DMS 273 treated with DMSO at 0.1 percent for 48 hours (cell line): ENCODE measurements at places on chromosomes 11 and 22.
A peak's percentile ranks its signal among the peaks of the same experiment; 100 is the strongest.

- no peak for DNase-seq
These were observed 334.5 kb downstream of the C11orf87 start for GRCh38 chr11:109756521-109756920.

- DNase-seq: no peak
These were observed 26.4 kb upstream of the FAT3 start for GRCh38 chr11:92198268-92198667.

- no peak for DNase-seq
These were observed 576 bp upstream of the SC5D start for GRCh38 chr11:121291896-121292494.

- no peak for DNase-seq
These were observed 66.5 kb downstream of the BMAL1 start for GRCh38 chr11:13343931-13344717.

DNA sequence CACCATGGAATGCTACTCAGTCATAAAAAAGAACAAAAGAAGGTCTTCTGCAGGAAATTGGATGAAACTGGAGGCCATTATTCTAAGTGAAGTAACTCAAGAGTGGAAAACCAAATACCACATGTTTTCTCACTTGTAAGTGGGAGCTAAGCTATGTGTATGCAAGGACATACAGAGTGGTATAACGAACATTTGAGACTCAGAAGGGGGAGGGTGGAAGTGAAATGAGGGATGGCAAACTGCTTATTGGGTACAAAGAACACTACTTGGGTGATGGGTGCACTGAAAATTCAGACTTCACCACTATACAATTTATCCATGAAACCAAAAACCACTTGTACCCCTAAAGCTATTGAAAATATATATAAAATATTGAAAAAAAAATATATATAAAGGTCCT is 13.4 kb upstream of the CAT start:
- DNase-seq: no peak

DNA sequence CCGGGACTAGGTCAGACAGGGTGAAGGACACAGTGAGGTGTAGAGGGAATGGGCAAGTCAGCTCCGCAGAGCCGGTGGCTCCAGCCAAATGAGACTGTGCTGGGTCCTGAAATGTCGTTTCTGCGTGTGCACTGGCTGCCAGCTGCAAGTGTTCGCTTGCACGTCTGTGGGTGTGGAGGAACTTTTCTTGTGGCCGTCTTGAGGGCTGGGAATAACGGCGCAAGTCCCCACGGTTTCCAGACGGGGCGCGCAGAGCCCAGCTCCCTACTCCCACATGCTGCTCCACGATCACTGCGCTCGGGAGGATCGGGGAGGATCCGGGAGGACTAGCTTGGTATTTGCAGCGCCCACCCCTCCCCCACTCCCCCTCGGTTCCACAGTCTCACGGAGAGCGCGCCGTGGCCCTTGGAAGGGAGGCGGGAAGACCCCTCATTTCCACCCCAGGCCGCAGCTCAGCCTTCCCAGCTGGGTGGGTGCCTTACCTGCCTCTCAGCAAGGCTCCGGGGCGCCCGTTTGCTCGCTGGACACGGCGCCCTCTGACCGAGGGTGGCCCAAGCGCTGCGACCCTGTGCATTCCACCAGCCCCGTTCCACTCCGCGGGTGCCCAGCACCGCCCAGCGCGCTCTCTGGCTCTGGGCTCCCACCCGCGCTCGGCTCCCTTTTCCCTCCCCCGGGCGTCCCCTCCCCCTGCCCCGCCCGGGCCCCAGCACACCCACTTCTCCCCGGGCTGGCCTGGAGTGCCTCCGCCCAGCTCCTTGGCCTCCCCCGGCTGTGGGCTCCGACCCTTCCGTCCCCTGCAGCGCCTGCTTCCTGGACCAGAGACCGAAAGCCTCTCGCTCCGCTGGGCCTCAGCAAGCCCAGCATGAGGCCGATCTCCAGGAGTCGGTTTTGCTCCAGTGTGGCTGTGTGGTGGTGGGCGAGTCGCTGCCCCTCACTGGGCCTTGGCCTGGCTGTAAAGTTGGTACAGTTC is at the start of gene KCNE3:
TSS of gene KCNE3 (minus strand) at position 634 of the 970 bp plus-strand sequence. CDS start 9,986 bp downstream, outside the sequence.
- DNase-seq: no peak

GRCh38 chr11:76662656-76663485 is 7.7 kb downstream of the LRRC32 start:
- no peak for DNase-seq

DNA sequence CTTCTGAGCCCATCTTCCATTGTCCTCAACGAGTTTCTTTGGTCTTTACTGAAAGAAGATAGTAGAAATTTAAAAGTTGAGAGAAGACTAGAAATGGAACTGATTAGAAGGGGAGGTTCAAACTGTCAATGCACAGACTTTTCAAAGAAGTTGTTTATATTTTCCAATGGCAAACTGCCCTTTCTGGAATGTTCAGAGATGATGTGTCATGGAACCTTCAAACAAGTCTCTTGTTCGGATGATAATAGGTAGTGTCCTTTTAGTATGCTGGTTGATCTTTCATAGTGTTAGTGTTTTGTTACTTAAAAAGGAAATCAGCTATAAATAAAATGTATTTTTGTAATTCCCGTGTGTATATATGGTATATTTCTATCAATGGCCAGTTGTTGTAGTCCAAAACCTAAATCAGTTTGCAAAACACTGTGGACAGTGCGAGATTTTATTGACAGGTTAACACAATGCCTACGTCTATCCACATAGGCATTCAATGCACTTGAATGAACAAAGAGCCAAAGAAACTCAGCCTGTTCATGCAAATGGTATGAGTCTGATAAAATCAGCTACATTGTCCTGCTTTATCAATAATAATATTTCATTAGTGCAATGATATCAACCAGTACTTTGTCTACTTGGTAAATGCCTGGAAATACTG is 30.9 kb downstream of the C11orf91 start:
- no peak for DNase-seq

DNA sequence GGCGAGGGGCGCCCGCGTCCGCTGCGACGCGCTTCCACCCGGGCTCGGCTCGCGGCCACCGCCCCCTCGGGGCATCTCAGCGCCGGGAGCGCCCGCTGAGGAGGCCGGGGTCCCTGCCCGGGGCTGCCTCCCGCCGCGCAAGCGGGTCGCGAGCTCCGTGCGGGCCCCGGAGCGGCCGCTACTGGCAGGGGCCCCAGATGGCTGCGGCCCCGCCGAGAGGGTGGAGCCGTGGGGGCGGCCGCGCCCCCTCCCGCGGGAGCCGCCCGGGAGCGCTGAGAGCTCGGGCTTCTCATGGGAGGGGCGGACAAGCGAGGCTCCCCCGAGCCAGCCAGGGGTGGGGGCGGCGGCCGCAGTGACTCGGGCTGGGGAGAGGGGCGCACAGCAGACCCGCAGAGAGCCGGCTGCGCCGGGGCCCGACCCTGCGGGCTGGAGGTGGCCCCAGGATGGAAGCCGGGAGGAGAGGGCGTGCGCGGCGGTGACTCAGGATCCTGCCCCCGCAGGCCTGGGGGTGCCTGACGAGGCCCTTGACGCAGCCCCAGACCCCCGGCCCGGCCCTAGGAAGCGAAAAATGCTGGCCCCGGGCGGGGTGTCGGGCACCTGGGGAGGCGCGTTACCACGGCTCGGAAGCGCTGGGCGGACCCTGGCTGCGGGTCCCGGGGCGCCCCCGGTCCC is 603 bp upstream of the ZFTA start:
- DNase-seq: no peak

DNA sequence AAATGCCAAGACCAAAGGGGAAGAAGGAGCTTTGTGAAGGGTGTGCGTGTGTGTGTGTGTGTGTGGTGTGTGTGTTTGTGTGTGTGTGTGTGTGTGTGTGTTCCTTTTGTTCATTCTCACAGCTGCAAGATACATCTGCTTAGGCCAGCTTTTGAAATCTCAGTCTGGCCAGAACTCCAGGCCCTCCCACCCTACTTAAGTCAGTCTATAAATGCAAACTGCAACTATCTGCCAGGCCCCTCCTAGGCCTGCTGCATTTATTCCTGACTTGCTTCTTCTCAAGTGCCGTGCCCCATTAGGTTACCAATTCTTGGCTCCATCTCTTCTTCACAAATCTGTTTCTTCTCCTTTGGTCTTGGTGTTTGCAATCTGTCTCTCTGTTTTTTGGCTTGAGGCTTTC is 21.6 kb upstream of the RIC3 start:
- no peak for DNase-seq

GRCh38 chr11:131190446-131190845 is 180.0 kb upstream of the NTM start:
- no peak for DNase-seq

DNA sequence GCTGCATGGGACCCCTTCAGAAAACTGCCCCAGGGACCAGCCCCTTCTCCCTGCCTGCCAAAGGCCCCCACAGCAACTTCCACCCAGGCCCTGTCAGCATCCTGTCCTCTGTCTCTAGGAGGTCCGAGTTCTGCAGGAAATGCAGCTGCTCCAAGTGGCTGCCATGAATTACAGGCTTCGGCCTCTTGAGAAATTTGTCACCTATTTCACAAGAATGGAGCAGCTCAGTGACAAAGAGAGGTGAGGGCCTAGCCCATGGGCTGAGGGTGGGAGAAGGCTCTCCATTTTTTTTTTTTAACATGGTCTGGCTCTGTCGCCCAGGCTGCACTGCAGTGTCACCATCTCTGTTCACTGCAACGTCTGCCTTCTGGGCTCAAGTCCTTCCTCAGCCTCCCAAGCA is 7.3 kb downstream of the RGL4 start:
- DNase-seq: no peak

GRCh38 chr22:19916941-19917340 is 24.6 kb upstream of the COMT start:
- DNase-seq: no peak

GRCh38 chr11:24866743-24867142 is 369.9 kb downstream of the LUZP2 start:
- no peak for DNase-seq

GRCh38 chr11:35126000-35126878 is 12.7 kb upstream of the CD44 start:
- DNase-seq: no peak

DNA sequence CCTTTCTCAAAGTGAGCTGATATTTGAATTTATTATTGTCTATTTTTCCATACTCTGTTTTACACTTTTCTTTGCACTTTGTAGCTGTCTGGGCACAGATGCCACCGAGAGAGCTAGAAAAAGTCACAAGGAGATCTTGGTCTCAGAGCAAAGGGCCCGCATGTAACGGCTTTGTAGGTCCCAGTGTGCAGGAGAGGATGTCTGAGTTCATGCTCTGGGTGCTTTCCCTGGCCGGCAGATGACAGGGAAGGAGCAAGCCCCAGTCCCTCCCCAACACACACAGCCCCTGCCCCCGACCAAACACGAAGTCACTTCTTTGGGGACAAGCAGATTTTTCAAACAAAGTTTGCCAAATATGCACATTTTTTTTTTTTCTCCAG is 55.8 kb downstream of the SMIM38 start:
- DNase-seq: no peak

DNA sequence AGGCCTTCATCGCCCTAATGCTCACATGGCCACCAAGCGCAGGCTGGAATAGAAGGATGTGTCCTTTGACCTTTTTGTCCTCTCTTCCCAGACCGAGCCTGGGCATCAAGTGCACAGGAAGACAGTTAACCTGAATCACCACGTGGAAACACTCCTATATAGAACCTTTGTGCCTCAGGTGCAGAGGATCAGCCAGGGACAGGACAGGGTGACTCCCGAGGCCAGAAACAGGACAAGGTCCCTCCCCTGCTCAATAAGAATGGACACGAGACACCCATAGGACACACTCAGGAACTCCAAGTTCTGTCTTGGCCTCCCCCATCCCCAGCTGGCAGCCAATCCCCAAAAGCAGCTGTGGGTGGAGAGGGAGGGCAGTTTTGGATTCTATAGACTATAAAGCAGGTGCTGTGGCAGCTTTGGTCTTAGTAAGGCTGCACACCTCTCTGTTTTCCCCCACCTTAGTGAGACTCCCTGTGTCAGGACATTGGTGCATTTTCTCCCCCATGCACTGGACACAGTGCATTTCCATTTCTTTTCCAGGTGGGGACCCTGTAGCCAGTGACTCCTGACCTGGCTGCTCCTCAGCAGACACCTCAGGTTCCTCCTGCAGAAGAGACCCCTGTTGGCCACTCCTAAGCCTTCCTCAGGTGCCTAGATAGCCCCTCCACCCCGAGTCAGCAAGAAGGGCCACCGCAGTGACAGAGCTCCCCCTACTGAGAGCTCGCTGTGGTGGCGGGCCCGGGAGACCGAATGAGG is 43.6 kb upstream of the POU2AF1 start:
- peak; percentile 57 for DNase-seq

DNA sequence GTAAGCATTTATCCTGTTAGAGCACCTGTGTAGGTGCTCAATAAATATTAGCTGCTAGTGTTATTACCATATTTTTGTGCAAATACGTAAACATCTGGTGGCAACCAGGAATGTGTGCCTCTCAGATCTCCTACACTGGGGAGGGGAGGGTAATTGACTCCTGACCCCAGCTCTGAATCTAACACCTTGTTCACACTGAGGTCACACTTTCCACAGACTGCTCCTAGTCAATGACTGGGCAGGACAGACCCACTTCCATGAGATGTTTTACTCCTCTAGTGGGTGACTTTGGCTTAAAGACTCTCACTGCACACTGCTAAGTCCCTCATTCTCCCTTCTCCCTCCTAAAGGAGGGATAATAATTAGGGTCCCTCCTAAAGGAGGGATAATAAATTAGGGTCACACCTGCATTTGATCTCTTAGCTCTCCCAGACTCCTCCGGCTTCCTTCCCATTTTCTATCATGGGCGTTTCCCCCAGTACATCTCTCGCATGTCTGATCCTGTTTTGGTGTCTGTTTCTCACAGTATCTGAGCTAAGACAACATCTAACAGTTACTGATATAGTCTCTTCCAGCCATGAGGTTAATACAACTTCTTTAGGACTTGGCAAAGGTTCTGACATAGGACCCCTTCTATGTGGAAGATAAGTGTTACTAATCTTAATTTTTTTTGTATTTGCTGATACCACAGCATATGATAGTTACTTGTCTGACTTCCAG is 8.0 kb downstream of the CSTPP1 start:
- no peak for DNase-seq

GRCh38 chr11:131973061-131973460 is 602.6 kb downstream of the NTM start:
- no peak for DNase-seq

DNA sequence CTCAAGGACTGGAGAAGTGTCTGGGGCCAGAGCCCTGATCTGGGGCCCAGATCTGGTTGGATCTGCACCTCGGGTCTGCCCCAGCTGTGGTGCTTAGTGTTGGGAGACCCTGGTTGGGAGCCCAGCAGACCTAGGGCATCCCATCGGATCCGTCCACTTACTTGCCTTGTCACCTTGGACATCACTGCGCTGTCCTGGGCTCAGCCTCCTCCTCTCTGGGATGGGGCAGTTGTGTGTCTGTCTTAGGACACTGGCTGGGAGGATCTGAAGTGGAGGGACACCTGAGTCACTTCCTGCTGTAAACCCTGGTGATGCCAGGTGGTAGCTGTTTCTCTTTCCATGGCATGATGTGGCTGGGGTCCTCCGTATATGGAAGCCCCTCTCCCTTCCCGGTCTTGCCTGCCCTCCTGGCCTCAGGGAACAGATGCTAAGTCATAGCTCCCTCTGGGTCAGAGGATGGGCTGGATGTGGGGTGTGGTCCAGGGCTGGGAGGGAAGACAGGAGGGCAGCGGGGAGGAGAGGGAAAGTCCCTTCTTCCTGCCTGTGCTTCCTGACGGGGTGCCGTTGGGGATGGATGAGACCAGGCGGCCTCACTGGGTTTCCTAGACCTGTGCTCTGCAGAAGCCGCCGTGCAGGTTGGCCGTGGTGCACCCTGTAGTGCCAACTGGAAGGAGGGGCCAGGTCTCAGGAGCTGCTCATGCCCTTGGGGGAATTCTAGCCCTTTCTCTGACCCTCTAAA is 12.1 kb upstream of the OMP start:
- no peak for DNase-seq
